ENCODE measurements at places on chromosomes 11 and 22.

DNA sequence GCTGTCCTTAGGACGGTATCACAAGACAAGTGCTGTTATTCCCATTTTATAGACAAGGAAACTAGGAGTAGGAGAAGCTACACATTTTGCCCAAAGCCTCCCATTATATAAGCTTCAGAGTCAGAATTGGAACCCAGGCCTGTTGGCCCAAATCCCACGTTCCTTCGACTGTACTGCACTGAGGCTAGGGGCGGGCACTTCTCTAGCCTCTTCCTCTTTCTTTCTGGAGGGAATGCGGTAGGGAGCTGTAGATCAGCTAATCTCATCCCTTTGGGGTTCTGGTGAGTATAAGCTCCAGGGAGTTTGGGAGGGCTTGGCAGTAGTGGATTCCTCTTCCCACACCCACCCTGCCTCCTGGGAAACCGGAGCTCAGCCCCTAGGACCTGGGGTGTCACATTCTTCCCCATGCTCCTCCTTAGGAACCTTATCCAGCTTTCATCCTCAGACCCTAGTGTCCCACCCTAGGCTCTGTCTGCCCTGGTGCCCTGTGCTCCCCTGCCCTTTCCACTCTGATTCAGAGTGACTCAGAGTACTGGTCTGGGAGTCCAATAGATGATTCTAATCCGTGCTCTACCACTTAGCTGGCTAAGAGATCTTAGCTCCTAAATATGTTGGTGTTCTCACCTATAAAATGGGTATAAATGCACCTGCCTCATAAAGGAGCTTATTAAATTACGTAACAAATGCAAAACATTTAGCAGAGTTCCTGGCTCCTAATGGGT is 29.3 kb downstream of the PHLDB1 start:
- DNase-seq: no peak

- no peak for DNase-seq
Observed at GRCh38 chr22:43234264-43234988, 47.5 kb upstream of the TTLL12 start.

GRCh38 chr11:126434950-126435335 is 79.5 kb downstream of the ST3GAL4 start:
- no peak for DNase-seq

DNA sequence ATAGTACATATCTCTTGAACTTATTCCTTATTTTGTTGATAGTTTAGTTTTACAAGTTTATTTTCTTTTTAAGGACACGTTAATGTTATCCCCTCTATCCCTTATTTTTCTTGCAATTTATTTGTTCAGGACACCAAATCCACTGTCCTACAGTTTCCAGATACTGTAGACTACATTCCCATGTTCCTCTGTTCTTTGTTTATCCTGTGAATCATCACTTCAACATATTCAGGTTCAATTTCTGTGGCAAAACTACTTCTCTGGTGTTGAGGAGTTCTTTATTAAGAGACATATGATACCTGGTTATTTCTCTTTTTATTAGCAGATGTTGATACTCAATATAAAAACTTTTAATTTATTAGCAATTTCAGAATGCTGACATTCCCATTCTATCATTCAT is 72.8 kb upstream of the CLNS1A start:
- no peak for DNase-seq

DNA sequence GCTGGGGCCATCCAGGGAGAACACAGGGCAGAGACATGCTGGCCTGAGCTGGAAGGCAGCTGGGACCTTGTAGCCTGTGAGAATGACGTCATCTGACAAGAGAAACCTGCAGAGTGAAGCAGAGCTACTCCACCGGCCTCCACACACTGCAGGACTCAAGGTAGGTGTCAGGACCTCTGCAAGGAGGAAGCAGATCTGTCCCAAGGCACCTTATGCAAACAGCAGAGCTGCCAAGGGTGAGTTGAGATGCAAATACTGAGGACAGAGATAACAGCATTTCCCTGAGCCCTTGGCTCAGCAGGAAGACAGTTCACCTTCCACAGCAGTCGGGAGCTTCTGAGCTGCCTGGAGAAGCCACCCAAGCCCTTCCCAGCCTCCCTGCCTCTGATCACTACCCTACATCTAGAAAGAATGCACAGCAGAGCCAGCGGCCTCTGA is 51.9 kb upstream of the IGSF9B start:
- DNase-seq: no peak

DNA sequence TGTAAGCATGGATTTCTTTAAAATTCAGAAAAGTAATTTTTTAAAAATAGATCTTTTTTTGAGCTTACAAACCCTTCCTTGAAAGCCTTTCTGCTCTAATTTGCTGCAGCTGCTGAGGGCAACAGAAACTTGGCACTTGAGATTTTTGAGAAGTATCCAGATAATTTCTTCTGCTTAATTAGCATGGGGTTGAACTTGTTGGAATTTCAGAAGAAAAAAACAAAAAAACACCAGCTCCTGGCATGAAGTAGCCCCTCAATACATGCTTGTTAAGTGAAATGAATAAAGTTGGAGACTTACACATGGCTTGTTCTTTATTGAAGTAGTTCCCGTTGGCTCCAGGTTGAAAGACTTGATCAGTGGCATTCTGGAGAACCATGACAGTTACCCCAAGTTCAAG is 331.4 kb upstream of the RAG2 start:
- no peak for DNase-seq

- no peak for DNase-seq
Observed at GRCh38 chr11:83159902-83160865, 3.3 kb downstream of the PCF11 start.

DNA sequence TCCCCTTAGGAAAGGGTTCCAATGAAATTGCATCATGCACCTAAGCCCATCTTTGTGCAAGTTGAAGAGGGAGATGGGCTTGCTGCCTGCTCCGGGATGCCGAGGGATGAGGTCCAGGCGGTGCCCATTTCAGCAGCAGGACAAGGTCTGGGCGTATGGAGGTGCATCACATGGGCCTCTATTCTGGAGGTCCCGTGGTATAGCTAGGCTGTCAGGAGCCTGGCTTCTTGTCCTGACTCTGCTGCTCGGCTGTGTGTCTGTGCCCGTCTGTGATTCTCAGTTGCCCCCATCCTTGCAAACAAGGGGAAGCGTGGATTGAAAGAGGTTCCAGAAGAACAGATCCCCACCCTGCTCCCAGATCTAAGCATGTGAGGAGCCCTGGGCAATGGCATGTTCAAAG is 130.0 kb downstream of the OSBP2 start:
- DNase-seq: no peak

- no peak for DNase-seq
Observed at GRCh38 chr11:122392508-122392907, 263.0 kb upstream of the UBASH3B start.

GRCh38 chr11:22808571-22809197 is 20.9 kb downstream of the SVIP start:
- no peak for DNase-seq

DNA sequence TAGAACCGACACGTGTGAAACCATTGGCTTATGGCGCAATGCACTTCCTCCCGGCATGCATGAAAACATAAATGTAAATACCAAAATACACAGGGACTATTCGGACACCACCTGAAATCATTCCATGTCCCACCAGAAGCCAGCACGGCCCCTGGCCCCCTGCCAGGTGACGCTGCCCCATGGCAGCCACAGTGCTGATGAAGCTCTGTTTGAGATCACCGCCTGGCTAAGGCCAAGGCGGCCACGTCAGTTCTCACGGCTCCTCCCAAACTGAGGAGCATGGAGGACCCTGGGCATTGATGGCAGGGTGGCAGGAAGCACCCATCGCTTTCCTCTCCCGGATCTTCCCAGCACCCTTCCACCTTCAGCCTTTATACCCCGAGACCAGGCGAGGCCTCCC is 89.5 kb downstream of the CDKN1C start:
- no peak for DNase-seq

GRCh38 chr11:44286268-44286880 is 23.6 kb downstream of the ALX4 start:
- no peak for DNase-seq

DNA sequence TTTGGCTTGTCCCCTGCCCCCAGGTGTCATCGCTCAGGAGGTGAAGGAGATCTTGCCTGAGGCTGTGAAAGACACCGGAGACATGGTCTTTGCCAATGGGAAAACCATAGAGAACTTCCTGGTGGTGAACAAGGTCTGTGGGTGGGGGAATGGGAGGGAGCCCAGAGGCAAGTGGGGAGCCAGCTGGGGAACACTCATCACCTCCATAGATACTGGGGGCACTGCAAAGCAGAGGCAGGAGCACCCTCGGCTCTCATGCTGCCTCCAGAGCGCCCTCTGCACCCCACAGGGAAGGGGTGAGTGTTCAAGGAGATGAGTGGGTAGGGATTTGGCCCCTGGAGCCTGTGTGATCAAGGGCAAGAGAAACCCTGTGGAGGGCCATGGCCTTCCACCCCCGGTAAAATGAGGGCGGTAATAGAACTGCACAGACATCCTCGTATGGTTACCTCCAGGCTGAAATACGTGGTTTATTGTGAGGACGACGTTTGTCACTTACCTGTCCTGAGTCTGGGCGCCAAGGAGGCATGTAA is 14.0 kb downstream of the TMEM258 start:
- no peak for DNase-seq

DNA sequence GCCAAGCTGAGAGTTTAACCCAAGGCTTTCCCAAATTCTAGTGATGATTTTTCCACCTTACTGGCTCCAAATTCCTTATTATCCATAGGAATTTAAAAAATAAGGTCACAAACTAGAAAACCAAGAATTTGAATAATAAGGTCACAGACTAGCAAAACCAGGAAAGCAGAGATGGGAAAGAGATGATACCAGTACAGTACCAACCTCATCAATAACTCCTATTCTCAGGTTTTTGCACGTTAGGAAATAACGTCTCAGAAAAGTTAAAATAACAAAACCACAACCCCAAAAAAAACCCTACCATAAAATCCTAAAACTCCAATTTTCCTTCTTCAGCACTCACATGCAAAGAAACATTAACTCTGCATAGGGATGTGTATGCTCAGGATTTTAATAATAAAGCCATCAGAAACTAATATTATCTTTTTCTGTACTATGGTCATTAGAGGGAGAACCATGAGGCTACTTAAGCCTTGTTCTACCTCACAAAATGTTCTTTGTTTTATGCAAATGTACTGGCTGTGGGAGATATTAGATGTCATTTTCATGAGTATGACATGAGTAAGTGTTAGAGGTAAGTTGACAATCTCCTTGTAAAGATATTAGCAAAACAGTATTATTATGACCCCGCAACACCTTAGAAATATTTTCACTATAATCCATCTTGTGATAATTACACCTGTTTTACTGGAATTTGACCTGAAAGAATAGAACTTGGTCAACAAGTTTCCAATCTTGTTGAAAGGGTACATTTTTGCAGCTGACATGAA is 16.1 kb upstream of the EED start:
- no peak for DNase-seq

GRCh38 chr22:17974703-17975372 is 49.5 kb downstream of the MICAL3 start:
- no peak for DNase-seq

- no peak for DNase-seq
Observed at GRCh38 chr11:69636512-69637197, 4.3 kb upstream of the CCND1 start.

DNA sequence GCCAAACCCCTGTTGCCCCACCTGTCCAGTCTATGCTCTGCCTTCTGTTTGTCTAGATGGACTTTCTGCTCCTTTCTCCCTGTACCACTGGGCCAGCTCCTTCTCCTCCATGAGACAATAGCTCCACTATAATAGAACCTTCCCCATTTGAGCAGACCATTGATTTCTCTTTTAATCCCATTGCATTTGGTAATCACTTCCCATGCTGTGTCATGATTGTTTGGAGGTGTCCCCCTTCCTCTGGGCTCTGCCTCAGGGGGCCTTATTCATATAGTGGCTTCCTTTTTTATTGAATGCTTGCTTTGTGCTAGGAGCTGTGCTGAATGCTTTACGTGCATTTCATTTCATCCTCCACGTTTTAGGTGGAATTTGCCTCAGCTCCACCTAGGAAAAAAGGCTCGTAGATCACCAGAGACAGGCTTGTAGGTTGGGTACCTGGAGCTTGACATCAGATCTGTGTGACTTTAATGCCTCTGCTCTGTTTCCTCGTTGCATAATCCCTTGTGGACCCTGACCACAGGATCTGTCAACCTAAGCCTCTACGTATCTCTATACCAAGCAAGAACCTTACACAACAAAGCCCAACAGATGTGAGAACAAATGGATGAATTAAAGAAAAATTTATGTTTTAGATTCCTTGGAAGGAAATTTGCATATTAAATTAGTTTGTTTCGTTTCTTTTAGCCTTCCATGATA is 106.2 kb upstream of the RASSF10 start:
- no peak for DNase-seq

DNA sequence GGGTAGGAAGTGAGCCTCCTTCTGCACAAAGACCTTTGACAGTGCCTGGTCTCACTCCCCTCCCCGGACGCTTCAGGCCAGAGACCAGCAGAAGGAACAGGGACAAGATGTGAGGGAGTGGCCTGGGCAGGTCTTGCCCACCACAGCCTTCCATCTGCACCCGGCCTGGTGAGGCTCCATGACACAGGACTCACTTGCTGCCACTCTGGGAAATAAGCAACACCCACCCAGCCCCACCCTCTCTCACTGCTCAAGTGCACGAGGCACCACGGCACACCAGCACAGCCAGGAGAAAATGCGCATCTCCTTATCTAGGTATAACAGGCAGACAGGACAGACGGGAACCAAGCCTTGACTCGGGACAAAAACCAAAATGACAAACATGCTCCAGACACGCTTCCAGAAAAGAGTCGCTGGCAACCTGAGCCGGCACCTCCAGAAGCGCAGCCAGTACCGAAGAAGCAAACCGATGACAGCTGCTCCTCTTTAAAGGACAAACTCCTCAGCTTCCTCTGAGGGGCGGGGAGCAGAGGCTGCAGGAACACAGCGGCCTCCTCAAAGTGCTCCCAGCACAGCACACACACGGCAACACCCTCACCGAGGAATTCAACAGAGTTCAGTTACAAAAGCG is 41.7 kb downstream of the BRD1 start:
- DNase-seq: no peak

DNA sequence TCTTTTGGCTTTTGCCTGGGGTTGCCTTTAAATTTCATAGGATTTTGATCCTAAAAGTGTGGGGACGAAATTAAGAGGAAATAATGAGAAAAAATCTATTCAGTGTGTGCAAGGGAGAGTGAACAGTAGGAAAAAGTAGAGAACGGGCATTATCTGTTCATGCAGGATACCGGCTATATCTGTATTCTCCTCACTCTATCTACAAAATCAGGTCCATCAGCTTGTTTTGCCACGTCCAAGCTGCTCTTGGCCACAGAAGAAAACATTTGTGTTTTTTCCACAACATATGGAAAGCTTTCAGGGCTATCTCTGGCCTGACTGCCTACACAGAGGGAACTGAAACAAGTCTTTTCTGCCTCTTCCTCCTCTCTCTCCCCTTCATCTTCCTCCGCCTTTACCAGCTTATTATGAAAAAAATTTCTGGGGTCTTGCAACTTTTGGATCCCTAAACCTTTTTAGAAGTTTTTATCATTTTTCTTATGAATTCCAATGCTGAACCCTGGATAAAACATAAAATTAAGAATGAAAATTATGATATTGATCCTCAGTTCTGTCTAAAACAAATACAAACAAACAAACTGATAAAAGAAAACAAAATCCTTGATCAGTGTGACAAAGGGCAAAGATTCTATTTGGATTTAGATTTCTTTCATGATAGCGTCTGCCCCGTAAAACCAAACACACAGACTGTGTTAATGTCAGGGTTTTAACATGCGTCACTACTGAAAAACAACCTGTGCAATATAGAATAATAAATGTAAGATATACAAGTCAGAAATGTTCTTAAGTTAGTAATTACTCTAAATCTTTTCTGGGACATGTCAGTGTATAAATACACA is 219.7 kb downstream of the CNTN5 start:
- no peak for DNase-seq

GRCh38 chr11:77106321-77106720 is 3.7 kb downstream of the OMP start:
- no peak for DNase-seq
